ENCODE measurements at places on chromosomes 1 and 21. TPM values are rescaled to one million over a fixed set of nuclear protein-coding genes. Genes with fewer than 3 reads are reported as not detected.
A peak's percentile ranks its signal among the peaks of the same experiment; 100 is the strongest.

Gene STYXL2
- total RNA-seq: 0.10 TPM

Gene LORICRIN
- not detected for total RNA-seq

DNA sequence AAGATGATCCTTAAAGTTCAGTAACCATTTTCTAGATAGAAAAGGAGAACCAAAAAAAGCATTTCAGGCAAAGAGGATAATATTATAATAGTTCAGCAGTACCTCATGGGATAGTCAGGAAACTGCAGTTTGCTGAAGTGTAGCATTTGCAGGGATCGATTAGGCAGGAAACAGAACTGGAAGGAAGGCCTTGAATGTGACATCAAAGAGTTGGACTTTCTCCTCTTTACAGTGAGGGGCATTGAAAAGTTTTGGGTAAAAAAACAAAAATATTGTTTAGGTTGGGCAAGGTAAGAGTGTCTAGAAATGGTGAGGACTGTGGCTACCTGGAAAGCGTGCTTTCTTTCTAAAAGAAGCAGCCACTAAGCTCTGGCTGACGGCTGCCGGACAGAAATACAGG is 8.0 kb upstream of the IRF6 start:
- no peak for DNase-seq

GRCh38 chr1:2801535-2802291 is at the start of gene TTC34:
TTC34 (minus strand) TSS chr1:2801693; CDS start chr1:2800827, 866 bp downstream.
- peak; percentile 86 for DNase-seq

- peak; percentile 51 for DNase-seq
Observed at GRCh38 chr1:2561446-2561845, 5.3 kb downstream of the TNFRSF14 start.

All from upper lobe of left lung (tissue), 6 donors.